G401 (cell line): ENCODE measurements at places on chromosomes 12 and 14. TPM values are rescaled to one million over a fixed set of nuclear protein-coding genes. Genes with fewer than 3 reads are reported as not detected.

MON2 gene
- total RNA-seq: 19.3 and 58.2 TPM in 2 replicates

DYRK4 gene
- 34.0 and 63.6 TPM in 2 replicates for total RNA-seq

GRCh38 chr12:131527092-131527491 lies 183.8 kb upstream of the SFSWAP start:
- DNase-seq: no peak

- no peak for DNase-seq
Observed at GRCh38 chr12:8127138-8127537, 3.7 kb downstream of the CLEC4A start.

- peak; percentile 66 for DNase-seq
Observed at GRCh38 chr14:63237791-63238190, 33.5 kb downstream of the RHOJ start.

- no peak for DNase-seq
Observed at GRCh38 chr12:89225401-89225800, 126.9 kb downstream of the DUSP6 start.

GRCh38 chr12:97559267-97559666 lies 96.7 kb downstream of the RMST start:
- no peak for DNase-seq

GRCh38 chr12:97168804-97169203 lies 261.7 kb downstream of the NEDD1 start:
- peak; percentile 30 for DNase-seq

- DNase-seq: no peak
Observed at GRCh38 chr12:89765959-89766824, 57.6 kb upstream of the ATP2B1 start.

DNA sequence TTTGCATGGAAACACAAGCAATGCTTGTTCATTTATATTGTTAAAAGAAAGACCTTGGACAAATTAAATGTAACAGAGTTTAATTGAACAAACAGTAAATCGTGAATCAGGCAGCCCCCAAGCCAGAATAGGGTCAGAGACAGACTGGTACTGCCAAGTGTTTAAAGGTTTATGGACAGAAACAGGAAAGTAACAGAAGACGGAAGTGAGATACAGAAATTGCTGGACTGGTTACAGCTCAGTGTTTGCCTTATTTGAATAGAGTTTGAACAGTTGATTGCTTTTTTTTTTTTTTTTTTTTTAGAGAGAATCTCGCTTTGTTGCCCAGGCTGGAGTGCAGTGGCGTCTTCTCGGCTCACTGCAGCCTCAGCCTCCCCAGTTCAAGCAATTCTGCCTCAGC lies 50.3 kb downstream of the DAO start:
- DNase-seq: no peak

DNA sequence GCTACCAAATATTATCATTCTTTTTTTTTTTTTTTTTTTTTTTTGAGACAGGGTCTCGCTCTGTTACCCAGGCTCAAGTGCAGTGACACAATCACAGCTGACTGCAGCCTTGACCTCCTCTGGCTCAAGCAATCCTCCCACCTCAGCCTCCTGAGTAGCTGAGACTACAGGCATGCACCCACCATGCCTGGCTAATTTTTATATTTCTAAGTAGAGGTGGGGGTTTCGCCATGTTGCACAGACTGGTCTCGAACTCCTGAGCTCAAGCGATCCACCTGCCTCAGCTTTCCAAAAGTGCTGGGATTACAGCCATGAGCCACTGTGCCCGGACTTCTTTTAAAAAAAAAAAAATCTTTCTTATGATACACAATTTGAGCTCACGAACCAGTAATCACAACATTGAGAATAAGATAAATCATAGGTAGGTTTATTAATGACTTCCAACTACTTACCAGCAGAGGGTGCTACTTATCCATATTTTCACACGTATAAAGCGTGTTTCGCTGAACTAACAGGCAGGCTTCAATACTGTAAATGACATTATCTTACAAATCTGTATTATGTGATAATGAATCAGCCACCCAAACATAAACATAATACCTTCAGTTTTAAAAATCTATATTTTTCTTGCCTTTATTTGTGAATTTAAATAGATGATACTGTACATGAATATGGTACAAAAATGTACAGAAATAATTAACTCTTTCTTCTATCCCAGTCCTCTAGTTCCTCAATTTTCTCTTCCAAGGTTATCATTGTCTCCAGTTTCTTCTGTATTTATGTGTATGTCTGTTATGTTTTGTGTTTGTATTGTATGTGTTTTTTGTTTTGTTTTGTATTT lies 42.5 kb upstream of the BCAT1 start:
- peak; percentile 82 for DNase-seq

DNA sequence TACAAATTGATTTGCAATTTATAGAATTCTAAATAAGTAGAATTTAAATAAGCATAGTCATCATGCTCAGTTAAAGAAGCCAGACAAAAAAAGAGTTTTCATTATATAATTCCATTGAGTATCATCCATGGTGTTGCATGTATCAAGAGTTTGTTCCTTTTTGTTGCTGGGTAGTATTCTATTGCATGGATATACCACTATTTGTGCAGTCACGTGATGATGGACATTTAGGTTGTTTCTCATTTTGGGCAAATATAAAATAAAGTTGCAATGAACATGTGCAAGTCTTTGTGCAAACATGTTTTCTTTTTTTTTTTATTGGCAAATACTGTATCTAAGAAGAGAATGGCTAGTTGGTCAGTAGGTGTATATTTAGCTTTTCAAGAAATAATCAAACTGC lies 186.2 kb upstream of the FRMD6 start:
- no peak for DNase-seq
